ENCODE measurements at places on chromosomes 1 and 21.

- DNase-seq = no peak
Observed at GRCh38 chr1:25645637-25646400, 29.2 kb downstream of the MAN1C1 start.

DNA sequence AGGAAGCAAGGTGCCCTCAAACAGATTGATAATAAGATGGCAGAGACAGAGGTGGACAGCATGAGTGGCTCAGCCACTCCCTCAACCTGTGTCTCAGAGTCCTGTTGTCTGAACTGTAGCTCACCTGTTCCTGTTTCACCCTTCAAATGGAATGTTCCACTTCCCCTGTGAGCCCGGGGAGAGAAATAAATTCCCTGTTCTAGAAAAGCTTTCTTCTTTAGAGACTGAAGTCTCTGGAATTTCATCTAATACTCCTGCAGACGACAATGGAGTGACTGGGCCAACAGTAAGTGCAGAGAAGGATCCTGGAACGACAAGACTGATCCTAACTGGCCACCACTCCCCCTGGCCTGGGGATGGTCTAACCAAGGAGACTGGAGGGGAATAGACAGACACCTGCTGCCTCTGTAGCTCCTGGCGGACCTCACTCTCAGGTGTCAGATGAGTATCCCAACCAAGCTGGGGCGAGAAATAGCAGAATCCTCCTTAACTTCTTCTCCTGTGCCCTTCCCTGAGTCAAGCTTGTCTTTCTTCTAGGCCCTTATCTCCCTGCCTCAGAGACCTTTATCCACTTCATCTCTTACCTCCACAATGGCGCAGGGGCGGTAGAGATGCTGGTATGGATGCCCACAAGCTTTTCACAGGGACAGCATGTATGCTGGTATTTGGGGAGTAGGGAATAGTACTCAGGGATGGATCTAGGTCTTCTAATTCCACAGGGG, 45.4 kb downstream of the PLEKHA6 start:
- no peak for DNase-seq

DNA sequence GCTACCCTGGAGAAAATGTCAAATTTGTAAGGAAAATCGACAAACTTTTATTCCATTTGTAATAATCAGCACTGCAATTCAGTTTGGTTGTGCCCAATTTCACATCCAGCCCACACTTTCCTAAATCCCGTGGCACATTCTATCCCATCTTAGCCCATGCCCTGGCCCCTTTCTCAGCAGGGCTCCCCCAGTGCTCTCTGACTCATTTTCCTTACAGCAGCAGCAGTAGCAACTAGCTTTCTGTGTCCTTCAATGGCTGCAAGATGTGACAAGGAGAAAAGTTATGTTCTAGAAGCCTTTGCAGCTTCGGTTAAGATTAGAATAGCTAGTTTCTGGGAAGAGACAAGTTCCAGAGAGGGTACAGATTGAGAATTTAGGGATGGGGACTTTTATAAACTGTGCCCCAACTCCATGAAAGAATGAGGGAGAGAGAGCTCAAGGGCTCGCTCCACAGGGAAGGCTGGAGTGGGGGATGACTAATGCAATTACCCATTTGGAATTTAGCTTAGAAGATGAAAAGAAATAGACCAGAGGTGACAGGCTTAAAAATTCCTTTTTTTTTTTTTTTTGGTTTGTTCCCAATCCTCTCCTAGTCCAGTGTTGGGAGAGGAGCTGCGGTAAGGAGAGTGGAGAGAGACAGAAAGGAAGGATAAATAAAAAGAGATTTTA, 47.0 kb upstream of the POU2F1 start:
- no peak for DNase-seq

- no peak for DNase-seq
Observed at GRCh38 chr1:222979561-222979960, 163.5 kb downstream of the TLR5 start.

- DNase-seq = peak; percentile 28
Observed at GRCh38 chr21:42593007-42593814, 60.2 kb upstream of the PDE9A start.

DNA sequence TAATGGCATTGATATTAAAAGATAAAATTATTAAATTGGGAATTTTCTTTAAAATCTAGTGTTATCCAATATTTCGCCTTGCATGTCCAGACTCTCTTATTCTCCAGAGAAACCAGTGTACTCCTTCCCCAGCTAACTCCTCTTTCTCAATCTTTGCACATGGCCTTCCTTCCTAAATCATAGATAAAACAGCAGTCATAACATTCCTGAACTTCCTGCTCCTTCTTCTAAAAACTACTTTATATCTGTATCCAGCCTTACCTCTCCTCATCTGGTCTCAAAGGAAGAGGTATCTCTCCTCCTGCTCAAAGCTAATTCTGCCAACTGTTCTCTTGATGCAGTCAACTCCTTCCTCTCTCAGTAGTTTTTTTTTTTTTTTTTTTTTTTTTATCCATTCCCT, 39.5 kb upstream of the NEK7 start:
- DNase-seq = peak; percentile 48

- DNase-seq = no peak
Observed at GRCh38 chr21:16285605-16286126, 555.9 kb downstream of the USP25 start.

DNA sequence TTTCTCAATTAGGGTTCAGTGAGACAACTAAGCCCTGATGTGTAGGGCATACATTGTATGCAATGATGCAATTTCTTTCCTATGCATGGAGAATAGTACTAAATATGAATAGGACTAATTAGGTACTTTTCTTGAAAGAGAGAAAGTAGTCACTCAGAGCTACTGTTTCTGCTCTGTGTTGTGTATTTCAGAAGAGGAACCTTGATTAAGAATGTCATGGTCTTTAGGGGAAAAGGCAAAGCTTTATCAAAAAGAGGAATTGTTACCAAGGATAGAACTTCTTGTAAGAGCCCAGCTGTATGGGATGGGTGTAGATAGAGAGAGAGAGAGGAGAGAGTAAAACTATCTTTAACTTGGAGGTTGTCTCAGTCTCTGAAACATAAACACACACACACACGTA, 49.1 kb downstream of the HLX start:
- no peak for DNase-seq

- DNase-seq = no peak
Observed at GRCh38 chr1:34143975-34144374, 21.1 kb downstream of the CSMD2 start.

DNA sequence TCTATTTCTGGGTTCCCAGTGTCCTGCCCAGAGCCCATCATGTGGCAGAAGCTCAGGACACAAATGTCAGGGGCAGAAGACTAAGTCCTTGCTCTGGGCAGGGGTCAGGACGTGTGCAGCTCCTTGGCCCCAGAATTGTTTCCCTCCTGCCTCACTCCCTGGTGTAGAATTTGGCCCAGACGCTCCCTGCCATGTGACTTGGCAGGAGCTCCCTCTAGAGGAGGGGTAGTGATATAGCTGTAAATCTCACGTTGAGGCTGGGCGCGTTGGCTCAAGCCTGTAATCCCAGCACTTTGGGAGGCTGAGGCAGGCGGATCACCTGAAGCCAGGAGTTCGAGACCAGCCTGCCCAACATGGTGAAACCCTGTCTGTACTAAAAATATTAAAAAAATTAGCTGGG, 91.2 kb downstream of the UBIAD1 start:
- DNase-seq = no peak

DNA sequence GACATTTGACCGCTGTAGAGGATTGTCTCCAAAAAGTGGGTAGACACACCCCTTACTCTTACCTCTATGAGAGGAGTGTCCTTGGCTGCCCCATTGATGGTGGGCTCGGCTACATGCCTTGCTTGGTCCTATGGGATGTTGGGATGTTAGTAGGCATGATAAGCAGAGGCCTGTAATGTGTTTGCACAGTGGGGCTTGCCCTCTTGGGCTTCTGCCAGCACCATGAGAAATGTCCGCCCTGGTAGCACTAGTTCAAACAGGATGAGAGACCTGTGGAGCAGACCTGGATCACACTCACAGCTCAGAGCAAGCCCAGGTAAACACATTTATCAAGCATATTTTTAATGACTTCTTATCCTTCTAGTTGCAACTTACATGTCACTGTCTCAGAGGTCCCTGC, 54.2 kb downstream of the SH3GLB1 start:
- no peak for DNase-seq

- DNase-seq = no peak
Observed at GRCh38 chr1:232293361-232293760, 336.6 kb downstream of the SIPA1L2 start.
